ENCODE measurements at places on chromosomes 2 and 18. TPM values are rescaled to one million over a fixed set of nuclear protein-coding genes. Genes with fewer than 3 reads are reported as not detected.

KCTD1 gene
- 1.7 TPM for total RNA-seq

LONRF2 gene
- total RNA-seq: 0.23 TPM

SESTD1 gene
- 8.3 TPM for total RNA-seq

DLGAP1 gene
- total RNA-seq: 1.2 TPM

NETO1 gene
- not detected for total RNA-seq

SPRED2 gene
- total RNA-seq: 7.5 TPM

L3MBTL4 gene
- 5.5 TPM for total RNA-seq

RMDN2 gene
- 30.6 TPM for total RNA-seq

AFF3 gene
- 5.3 TPM for total RNA-seq

HOXD12 gene
- not detected for total RNA-seq

CLEC4F gene
- 0.25 TPM for total RNA-seq

RAB6C gene
- 0.08 TPM for total RNA-seq

CNOT11 gene
- 12.7 TPM for total RNA-seq

SGO2 gene
- total RNA-seq: 0.67 TPM

DNA sequence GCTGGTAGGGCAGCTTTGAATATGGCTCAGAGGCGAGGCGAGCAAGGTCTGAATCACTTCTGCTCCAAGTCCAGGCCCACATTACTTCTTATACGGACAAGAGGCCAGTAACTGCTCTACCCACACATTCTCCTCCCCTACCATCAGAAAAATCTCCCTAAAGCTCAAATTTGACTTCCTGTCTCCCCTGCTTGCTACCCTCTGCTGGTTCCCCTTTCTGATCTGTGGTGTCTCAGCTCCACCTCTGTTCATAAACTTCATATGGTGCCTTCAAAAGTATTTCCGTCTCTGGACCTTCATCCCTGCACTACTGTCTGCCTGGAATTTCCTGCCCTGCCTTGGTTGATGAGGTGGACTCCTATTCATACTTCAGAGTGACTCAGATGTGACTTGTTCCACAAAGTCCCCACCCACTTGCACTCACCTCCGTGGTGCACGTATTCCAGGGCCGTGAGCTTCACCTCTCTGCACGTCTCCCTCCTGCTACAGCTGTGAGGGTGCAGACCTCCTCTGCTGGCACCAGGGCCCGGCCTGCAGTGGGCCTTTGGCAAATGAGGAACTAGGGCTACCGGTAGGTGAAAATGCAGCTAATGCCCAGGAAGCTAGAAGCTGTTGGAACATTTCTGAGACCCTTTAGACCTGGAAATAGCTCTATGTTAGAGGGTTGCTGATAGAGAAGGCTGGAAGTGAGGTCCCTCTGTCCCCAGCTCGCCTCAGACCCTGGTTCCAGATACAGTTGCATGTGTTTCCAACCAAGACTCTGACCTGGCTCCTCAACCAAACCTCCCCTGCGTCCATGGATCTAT lies 24.6 kb upstream of the KCMF1 start:
- DNase-seq: no peak

DNA sequence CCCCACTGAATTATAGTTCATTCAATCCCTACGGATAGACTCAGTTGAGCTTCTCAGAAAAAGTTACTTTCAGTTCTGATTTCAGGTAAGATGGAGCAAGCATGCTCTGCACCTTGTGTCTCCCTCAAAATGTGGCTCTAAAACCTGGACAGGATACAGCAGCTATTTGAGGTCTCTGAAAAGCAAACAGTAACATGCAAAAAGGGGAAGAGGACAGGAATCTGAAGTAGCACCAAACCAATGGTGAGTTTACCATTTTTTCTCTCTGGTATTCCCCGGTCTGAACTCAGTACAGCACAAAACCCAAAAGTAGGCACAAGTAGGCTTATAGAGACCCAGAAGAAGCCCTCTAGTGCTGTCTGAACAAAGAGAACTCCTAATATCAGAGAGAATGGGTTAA lies 34.1 kb downstream of the LANCL1 start:
- no peak for DNase-seq

DNA sequence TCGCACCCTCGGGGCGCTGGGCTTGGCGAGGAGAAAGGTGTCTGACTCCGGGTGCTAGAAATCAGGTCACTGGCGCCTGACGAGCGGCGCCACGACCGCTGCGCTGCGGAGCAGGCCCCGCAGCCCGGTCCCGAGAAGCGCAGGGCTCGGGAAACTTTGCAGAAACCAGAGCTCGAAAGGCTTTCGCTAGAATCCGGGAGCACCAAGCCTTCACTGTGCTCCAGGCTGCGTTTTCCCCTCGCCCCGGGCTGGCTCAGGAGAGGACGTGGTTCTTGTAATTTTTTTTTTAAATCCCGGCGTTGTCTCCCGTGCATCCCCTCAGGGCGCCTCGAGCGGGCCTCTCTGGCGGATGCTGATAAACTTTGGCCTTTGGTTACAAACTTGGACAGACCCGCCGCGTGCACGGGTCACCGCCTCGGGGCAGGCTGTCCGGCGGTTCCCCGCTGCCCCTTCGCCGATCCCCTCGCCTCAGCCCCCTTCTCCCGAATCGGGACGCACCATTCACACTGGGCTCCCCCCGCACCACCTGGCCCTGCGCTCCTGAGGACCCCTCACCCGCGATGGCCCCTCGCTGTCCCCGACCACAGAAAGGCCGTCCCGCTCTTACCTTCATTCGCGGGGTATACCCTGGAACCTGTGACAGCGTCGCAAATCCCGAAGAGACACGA lies 419 bp downstream of the EPHA4 start:
- DNase-seq: peak; percentile 37

DNA sequence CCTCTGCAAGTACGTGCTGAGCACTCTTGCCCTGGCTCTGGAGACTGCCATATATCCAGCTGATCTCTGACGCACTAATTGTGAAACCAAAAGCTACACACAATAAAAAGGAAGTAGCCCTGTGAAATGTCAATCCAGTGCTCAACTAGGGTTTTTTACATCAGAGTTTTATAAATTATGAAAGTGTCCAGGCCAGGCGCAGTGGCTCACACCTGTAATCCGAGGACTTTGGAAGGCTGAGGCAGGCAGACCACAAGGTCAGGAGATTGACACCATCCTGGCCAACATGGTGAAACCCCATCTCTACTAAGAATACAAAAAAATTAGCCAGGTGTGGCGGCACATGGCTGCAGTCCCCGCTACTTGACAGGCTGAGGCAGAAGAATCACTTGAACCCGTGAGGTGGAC lies 24.5 kb upstream of the PEX13 start:
- DNase-seq: no peak

DNA sequence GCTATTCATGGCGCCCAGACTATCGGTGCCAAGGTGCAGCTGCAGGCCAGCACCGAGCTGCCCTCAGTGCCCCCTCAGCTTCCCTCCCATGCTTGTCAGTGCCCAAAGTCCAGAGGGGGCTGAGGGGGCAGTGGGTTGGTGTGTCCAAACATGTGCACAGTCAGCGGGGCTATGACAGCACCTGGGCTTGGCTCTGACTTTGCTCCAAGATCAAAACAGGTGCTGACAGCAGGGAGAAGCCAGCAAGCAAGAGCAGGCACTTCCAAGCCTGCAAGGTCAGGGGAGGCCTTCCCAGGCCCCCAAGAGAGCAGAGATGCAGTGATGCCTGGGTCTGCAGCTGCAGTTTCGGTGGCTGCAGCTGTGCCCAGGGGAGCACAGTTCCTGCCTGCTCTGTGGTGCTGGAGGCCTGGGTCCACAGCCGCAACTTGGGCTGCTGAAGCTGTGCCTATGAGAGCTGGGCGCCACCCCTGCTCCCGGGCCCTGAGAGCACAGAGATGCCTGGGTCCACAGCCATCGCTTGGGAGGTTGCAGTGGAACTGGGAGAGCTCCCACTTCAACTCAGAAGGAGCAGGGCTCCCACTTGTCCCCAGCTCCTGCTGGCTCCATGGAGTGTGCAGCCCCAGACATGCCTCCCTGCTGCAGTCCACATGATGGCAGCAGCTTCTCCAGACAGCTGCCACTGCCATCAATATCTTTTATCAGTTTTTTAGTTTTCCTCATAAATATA lies 775.3 kb upstream of the POU3F3 start:
- DNase-seq: no peak

- DNase-seq: no peak
Observed at GRCh38 chr18:46712406-46712805, 44.4 kb downstream of the ST8SIA5 start.

- no peak for DNase-seq
Observed at GRCh38 chr2:148172131-148172753, 151.4 kb downstream of the MBD5 start.

DNA sequence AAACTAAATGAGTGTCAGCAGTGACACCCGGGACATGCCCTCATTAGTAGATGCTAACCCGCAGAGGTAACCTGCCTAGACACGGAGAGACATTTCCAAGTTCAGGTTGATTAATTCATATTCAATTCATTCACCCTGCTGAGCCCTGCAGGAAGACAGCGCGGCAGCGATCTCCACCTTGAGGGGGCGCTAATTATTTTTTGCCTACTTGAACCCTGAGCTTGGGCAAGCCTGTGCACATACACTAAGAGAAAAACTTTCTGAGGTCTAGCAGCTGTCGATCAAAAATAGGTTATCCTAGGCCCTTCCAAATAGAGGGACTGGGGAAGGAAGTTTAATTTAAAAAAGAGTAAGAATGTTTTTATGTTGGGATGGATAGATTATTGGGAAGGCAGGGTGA lies 1.3 kb upstream of the LYPD6 start:
- DNase-seq: no peak

- no peak for DNase-seq
Observed at GRCh38 chr2:231123362-231123898, 1.4 kb downstream of the HTR2B start.

- no peak for DNase-seq
Observed at GRCh38 chr2:106997204-106997603, 111.2 kb upstream of the ST6GAL2 start.

- no peak for DNase-seq
Observed at GRCh38 chr18:41687138-41687537, 267.9 kb upstream of the PIK3C3 start.

DNA sequence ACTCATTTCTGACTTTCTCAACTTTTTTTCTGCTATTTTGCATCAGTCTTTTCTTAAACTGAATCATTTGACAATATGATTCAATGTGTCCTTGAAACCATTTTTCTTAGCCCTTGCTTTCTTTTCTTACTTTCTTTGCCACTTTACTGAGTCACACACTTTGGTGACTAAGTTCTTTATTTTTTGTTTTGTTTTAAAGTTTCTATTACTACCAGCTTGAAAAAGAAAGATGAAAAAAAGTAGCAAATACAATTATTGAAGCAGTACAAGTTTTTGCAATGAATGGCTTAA lies 116.5 kb downstream of the DOCK10 start:
- DNase-seq: no peak

GRCh38 chr18:79787527-79787864 lies 10.2 kb upstream of the KCNG2 start:
- no peak for DNase-seq

GRCh38 chr18:10852385-10853303 lies 296.7 kb downstream of the PIEZO2 start:
- no peak for DNase-seq

DNA sequence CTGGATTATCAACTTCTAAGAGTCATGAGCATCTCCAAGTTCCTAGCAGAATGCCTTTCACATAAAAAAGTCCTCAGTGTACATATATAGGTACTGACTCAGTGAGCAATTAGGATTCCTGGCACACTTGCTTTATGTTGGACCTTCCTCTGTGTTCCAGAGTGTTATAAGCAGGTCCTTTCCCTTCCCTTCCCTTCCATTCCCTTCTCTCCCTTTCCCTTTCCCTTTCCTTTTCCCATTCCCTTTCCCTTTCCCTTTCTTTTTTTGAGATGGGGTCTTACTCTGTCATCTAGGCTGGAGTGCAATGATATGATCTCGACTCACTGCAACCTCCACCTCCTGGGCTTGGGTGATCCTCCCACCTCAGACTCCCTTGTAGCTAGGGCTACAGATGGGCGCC lies 48.7 kb downstream of the SCN3A start:
- DNase-seq: no peak

- DNase-seq: no peak
Observed at GRCh38 chr2:22143840-22144239, 1020.1 kb downstream of the TDRD15 start.

DNA sequence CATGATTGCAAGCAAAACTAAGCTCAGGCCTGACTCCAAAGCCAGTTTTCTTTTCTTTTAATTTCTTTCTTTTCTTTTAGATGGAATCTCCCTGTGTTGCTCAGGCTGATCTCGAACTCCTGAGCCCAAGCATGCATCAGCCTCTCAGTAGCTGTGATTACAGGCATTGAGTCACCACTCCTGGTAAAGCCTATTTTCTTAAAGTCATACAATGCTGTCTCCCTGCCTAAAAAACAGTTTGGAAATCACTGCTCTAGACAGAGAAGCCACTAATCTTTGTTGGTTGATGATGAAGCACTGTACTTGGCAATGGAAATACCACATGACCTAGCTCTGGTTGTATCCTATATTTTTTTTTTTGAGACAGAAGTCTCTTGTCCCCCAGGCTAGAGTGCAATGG lies 33.1 kb upstream of the ZNF532 start:
- no peak for DNase-seq

- DNase-seq: no peak
Observed at GRCh38 chr18:8559612-8560186, 49.5 kb upstream of the RAB12 start.

DNA sequence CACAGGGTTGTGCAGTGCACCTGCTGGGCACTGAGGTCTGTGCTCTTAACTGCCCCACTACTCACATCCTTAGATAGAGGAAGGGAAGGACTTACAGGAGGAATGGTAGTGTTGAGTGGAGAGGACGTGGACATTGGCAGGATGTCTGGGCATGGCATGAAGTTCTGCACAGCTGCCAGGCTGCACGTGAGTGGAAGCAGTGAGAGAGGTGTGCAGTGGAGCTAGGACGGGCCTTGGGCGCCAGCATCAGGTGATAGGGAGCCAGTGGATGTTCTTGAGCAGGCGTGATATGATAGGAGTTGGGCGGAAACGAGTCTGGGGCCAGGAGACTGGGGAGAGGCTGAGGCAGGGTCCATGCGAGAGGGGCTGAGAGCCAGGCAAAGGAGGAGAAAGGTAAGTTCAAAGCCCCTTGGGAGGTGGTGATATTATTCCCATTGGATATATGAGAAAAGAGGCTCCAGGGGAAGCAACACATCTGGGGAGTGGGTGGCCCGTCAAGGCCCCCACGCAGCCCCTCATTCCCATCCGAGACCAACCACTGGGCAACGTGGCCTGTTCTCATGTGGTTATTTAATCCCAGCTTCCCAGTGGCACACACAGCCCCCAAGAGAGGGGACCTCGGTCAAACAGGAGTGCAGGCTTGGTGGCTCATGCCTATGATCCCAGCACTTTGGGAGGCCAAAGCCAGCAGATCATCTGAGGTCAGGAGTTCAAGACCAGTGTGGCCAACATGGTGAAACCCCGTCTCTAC lies 45.7 kb upstream of the SNED1 start:
- DNase-seq: peak; percentile 19

- DNase-seq: no peak
Observed at GRCh38 chr2:191001032-191001431, 12.9 kb downstream of the STAT1 start.

Measured in liver (tissue), 10 donors.